ENCODE measurements at places on chromosomes 3 and 15.

DNA sequence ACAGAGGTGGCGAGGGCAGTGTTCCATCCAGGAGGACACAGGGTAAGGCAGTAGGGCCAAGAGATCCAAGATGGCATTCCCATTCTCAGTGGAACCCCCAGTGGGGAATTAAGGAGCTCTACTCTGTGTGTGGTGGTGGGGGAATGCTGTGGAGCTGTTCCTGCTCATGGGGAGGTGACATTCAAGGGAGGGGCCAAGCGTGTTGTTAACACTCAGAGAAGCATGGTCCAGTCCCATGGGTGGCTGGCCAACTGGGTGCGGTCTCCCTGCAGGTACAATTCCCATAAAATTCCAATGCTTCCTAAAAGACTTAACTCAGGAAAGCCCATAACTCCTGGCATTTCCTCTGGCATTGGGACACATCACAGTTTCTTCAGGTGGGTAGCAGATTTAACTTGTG is 2.3 kb downstream of the CAMP start:
- no peak for DNase-seq

DNA sequence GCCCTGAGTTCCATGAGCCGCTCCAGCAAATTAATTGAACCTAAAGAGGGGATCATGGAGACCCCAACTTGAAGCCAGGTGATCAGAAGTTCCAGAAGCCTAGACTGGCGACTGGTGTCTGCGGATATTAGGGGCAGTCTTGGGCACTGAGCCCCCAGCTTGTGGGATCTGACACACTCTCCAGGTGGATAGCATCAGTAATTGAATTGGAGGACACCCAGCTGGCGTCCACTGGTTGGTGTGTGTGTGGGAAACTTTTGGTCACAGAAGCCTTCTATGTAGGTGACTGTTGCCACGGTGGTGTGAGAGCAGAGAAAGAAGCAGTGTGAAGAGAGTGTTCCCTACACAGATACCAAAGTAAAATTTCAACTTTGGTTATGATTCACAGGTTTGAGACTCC is 106.0 kb upstream of the ADPGK start:
- DNase-seq: no peak

GRCh38 chr3:43423142-43423541 is 136.8 kb downstream of the SNRK start:
- no peak for DNase-seq

- no peak for DNase-seq
Measured at GRCh38 chr3:11392014-11392859, 120.0 kb downstream of the ATG7 start.

DNA sequence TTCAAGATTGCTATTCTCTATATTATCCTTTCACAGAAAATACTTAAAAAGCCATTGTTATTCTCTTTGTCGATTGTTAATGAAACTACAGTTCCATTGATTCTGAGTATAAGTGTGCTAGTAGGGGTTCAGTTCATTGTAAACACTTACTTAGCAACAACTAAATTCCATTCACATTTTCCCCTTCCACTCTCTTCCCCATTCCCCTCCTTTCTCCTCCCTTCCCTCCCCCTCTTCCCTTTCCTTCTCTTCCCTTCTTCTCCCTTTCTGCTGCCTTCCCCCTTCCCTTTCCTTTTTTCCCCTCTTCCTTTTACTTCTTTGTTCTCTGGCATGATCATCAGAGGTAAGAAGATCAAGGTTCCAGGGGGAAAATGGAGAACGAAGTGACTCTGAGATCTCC is 21.3 kb upstream of the RIOX2 start:
- DNase-seq: no peak

GRCh38 chr3:11120091-11120805 is 34.0 kb upstream of the HRH1 start:
- DNase-seq: no peak

DNA sequence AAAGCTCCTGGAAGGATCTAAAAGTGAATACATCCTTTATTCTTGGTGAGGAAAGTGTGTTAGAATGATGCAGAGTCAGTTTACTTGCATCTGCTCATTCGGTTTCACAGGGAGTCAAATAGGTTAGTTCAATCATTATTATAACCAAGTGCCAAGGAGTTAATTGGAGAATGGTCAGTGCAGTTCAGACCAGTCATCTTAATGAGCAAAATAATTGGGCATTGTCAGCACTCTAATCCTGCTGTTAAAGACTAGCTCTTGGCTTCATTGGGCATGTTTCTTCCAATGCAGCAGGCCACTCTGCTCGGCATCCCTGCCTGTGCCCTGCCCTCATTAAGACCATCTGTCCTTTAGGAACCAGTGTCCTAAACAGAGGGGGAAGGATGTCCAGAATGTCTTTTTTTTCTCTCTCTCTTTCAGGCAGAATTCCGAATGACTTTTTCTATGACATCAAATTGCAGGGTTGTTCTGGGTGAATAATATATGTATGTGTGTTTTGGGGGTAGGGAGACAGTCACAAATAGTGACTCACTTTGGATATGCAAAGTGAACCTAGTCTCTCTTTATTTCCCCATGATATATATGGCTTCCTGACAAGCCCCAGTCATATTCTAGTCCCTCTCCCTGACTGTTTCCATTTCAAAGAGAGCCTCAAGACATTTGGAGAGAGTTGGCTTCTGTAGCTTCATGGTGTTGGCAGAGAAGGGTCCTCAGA is 205.4 kb upstream of the TRIM42 start:
- DNase-seq: no peak

- DNase-seq: no peak
Measured at GRCh38 chr3:45509038-45509767, 85.3 kb upstream of the LIMD1 start.

- DNase-seq: no peak
Measured at GRCh38 chr3:46576879-46577278, 10.8 kb upstream of the LRRC2 start.

DNA sequence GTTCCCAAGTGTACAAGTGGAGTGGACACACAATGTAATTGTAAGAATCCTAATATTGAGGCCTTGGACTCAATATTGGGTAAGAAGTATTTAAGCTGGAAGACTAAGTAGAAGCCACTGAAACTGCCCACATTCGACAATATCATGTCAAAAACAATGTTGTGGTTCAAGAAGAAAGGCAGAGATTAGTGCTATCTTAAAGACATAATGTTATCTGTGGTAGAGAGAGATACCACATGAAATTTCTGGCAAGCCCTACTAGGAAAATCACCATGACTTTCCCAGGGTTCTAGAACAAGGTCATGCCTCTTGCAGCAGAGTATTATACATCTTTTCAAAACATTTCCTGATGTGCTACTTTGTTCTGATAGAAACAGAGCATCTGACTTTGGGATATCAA is 192.6 kb downstream of the RAP2B start:
- no peak for DNase-seq

DNA sequence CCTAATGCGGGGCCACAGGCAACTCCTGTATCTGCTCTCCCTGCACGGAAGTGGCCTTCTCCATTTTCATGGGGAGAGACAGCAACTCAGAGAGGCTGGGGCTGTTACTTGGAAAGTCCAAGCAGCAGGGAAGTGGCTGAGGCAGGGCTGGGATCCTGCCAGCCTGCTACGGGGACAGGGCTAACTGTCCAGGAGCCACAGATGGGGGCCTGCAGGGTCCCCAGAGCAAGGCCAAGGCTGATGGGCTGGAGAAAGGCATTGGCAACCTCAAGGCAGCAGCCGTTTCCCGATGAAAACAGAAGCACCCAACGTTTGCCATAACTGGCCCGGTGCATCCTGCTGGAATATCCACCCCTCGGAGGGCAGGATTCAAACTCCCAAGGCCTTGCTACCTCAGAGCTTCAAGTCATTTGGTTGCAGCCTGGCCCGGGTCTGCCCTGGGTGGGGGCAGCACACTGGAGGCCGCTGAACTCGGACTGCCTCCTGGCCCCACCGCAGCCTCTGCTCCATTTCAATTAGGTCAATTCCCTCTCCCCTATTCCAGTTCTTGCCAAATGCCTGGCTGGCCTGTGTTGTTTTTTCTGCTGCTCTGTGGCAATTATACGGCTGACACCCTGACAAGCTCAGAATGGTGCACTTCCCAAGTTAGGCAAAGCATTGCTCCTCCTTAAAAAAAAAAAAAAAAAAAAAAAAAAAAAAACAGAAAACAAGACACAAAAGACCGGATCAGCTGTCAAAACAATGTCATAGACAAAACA is 143.5 kb downstream of the NUP210 start:
- DNase-seq: no peak

- no peak for DNase-seq
Measured at GRCh38 chr15:67134067-67134838, 68.9 kb downstream of the SMAD3 start.

DNA sequence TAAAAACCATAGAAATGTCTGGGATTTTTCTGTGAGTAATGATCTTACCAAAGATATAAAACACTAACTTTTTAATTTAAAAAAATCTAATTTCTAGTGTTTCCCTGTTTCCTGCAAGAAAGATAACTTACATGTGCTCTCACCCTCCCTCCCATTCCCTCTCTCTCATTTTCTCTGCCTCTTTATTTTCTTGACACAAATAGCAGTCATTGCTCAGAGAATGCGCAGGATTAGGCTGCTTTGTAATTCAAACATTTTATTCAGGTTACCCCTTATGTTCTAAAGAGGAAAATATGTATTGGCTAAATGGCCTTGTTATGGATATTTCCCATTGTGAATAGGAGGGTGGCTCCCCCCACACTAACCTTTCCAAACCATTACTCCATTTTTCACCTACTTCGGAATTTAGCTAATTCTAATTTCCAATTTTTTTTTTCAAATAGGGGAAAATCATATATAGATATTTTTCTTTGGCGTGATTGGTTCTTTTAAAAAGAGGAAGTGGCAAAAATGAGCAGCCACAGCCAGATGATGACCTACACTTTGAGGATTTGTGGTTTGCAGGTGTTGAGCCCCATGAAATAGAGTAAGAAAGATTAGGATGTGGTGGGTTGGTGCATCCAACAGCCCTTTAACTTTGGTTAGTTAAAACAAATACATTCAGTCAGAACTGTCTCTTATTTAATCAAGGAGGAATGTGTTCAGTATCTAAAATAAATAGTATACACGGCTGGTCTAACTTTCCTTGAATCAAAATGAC is 554.4 kb downstream of the IGSF11 start:
- no peak for DNase-seq

DNA sequence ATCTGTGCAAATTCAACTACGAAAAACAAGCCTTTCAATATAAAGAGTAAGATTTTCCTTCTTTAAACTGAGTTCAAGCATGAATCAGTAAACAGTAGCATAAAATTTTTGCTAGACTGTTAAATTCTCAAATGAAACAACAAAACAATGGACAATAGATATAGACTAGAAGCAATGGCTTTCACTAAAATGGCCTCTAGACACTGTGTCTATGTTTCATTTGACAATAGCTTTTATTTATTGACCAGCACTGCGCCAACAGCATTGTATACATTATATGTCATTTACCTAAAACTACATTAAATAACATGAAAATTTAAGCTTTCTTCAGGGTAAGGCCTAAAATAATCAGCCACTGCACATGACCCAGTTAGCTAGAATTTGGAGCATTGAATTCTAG is 148.5 kb downstream of the DUT start:
- DNase-seq: no peak

GRCh38 chr15:86877171-86877631 is 797.5 kb downstream of the AGBL1 start:
- DNase-seq: no peak

DNA sequence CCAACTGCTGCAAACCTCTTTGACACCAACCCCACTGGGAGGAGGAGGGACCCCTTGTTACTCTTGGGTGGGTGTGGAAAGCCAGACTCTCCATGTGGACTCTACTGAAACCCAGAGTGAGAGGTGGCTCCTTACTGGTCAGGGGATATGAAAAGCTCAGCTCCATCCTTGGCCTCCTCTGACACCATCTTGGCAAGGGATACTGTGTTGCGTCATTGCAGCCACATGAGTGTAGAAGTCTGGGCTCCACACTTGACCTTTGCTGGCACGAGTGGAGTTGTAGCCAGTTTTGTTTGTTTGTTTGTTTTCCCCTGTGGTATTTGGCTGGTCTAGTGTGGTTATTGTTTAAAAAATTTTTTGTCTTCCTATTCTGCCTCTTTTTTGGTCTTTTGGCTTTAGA is 289.1 kb downstream of the GAP43 start:
- no peak for DNase-seq

Data from hematopoietic multipotent progenitor cell treated with erythropoietin and hydrocortisone succinate and interleukin-3 and kit ligand, for 15 days (in vitro differentiated cells).